ENCODE measurements at places on chromosomes 7 and 10. TPM values are rescaled to one million over a fixed set of nuclear protein-coding genes. Genes with fewer than 3 reads are reported as not detected.

DNA sequence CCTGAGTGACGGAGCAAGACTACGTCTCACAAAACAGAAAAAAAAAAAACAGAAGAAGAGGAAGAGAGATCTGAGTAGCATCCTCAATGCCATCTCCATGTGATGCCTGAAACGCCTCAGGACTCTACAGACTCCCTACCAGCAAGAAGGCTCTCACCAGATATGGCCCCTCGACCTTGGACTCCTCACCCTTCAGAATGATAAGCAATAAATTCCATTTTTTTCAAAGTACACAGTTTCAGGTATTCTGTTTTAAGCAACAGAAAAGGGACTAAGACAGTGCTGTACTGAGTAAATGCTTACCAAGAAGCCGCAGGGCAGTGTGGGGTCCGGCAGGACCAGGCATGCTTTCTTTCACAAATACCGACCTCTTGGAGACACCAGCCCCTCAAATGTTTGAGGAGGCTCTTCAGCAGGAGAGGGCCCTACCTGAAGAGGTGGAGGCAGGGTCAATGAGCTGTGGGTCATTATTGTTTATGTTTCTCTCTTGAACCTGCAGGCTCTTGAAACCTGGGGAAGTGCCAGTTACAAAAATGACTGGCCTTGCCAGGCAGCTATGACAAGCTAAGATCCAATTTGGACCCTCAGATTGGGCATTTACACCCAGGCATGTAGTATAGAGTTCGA lies 204.1 kb upstream of the LYZL1 start:
- no peak for DNase-seq

- DNase-seq = no peak
These were observed 24.5 kb downstream of the STEAP1 start for GRCh38 chr7:90178679-90179278.

DNA sequence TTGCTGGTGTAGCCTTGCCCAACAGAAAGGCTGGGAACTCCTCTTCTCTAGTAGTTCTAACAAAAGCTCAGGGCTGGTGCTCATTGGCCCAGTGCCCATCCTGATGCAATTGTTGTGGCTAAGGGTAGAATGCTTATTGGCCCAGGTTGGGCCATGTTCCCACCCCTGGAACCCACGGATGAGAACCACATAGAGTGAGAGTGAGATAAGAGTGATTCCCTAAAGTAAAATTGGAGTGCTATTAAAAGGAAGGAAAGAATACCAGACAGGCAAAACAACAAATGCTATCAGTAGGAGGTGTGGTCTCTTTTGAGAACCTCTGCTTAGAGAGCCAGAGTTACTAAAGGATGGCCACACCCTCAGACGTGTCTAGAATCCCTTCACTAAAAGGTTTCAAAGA lies 49.2 kb downstream of the LGI1 start:
- no peak for DNase-seq

DNA sequence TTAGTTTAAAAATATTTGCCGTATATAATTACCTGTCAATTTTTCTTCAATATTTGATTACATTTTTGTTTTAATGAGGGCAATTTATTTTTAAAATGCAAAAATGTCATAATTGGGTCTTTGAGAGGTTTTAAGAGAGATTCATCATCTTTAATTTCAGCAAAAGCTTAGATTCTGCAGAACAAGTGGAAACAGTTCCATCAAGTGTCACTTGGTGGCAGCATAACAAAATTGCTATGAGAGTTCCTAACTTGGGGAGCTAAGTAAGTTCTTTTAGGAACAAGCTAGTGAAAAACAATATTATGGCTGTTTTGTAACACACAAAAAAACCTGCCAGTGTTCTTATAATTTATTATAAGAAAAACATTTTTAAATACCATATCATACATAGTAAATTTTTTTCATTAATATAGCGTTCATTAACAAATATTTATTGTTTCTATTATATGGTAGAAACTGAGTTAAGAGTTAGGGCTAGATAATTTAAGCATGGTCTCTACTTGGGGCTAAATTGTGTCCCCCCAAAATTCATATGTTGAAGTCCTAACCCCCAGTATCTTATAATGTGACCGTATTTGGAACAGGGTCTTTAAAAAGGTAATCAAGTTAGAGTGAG lies 155.2 kb downstream of the MAGI2 start:
- no peak for DNase-seq

DNA sequence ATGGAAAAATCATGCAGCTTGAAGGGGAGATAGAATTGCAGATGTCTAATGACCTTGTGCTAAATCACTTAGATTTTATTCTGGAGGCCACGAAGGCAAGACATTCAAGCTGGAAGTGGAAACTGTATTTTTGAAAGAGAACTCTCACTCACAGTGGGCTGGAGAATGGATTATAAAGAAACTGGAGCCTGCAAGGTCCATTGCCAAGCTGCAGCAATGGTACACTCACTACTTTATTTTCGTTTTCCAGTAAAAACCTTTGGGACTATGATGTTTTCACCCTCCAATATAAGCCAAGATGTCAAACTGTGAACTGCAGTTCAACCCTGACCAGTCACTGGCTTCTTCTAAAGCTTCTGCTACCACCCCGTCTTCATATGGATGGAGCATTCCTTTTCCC lies 62.0 kb downstream of the SKIDA1 start:
- DNase-seq = no peak

DNA sequence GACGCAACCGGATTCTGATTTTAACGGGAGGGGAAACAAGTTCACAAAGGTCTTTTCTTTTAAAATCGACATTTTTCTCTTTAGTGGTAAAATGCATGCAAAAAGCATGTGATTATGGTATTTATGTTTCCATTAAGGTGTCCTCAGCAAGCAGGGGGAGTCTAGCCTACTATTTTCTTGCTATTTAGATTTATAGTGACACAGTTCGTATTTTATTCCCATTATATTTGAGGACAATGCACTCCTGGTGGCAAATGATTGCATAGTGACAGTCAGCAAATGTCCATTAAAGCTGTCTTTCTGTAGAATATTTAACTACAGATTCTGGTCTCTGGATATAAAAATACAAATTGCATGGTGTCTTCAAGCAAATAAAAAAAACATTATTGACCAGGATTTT lies 554.2 kb downstream of the PARD3 start:
- no peak for DNase-seq

DNA sequence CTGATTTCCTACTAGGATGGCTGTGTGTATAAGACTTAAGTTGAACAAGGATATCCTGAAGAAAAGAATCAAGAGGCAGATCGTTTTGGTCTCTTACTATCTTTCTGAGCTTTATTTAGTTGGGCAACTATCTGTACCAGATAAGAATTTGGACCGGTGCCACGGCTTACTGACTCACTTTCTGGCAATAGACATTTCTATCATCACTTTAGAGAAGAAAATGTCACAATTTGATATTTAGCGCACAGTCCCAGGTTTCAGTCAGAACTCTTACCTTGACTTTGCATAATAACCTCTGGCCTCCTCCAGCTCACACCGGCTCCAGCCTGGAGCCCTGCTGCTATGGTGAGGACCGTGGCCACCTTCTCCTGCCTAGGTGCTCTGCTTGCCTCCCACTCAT lies 218.2 kb upstream of the MDFIC start:
- DNase-seq = no peak

DNA sequence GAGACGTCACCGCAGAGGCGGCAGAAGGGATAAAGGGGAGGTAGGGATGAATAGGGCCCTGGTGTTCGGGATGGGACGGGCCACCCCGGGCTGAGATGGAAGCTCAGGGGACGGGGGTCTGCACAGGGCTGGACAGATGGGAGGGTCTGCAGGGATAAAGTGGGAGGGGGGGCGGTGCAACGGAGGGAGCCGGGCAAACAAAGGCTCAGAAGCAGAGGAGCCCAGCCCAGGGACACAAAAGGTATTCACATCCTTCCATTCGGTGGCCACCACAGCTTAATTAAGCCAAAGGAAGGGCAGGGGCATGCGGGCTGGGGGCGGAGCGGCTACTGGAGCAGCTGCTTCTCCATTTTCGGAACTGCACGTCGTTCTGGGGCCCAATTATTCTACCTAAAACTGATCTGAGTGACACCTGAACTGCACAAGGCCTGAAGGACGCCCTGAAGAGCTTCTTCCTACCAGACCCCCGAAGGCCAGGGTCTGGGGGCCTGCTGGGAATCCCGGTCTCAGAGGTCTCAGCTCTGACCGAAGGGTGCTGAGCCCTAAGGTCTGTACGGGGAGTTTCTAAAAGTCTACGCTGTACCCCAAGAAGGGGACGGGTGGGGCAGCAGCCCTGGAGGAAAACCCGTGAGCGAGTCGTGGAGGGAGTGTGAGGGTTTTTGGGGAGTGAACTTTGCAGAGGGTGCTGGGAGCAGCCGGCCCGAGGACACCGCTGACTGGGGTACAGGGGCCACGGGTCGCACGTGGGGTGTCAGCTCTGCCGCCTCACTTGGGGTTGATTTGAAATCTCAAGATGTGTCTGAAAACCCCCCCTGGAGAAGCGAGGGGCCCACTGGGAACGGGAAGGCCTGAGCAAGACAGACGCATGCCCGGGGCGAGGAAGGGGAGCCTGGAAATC lies 334.8 kb downstream of the DNAJB6 start:
- DNase-seq = no peak

- peak; percentile 8 for DNase-seq
These were observed 57.2 kb upstream of the LYZL2 start for GRCh38 chr10:30686708-30687107.

DNA sequence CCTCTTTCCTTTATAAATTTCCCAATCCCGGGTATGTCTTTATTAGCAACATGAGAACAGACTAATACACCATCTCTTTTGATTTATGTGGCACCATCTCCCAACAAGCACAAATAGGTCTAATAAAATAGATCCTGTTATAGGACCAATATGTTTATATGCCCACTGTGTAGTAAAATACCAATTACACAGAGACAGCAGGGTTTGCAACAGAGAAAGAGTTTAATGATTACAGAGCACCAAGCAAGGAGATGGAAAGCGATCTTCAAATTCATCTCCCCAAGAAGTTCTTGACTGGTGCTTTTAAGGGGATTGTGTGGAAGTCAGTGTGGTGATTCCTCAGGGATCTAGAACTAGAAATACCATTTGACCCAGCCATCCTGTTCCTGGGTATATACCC lies 33.5 kb upstream of the TECTB start:
- no peak for DNase-seq

- no peak for DNase-seq
These were observed 242.5 kb downstream of the VTI1A start for GRCh38 chr10:112689327-112690072.

Gene MLXIPL
- total RNA-seq = not detected

Gene CALHM1
- 0.73 TPM for total RNA-seq

Gene ZP3
- 6.7 TPM for total RNA-seq

Gene ING3
- 26.5 TPM for total RNA-seq

Gene AKR1B15
- total RNA-seq = not detected

Gene ASB13
- 4.8 TPM for total RNA-seq

Gene HYAL4
- total RNA-seq = not detected

Measured in activated CD4-positive, alpha-beta memory T cell treated with anti-CD3 and anti-CD28 coated beads, Interleukin-2, amount 10 ng/mL, durations not matched to agents 7 days and 5 days (primary cell).